ENCODE measurements at places on chromosomes 1 and 21.

DNA sequence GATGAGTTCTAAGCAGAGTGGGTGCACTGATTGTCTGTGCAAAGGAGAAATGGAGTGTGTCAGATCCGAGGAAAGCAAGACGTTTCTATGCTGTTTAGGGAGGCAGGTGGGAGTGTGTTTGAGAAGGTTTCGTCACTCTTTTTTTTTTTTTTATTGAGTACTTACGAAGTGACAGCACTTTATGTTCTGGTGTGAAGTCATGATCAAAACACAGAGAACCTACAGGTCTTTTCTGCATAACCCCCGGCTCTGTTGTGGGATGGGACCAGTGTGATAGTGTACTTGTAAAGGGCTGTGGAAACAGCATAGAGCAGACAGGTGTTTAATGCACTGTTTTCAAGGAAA is 26.7 kb downstream of the MIA3 start:
- DNase-seq = no peak

GRCh38 chr21:28148400-28149064 is 844.1 kb downstream of the LTN1 start:
- no peak for DNase-seq

- no peak for DNase-seq
Observed at GRCh38 chr1:245690156-245690690, 535.4 kb downstream of the KIF26B start.

DNA sequence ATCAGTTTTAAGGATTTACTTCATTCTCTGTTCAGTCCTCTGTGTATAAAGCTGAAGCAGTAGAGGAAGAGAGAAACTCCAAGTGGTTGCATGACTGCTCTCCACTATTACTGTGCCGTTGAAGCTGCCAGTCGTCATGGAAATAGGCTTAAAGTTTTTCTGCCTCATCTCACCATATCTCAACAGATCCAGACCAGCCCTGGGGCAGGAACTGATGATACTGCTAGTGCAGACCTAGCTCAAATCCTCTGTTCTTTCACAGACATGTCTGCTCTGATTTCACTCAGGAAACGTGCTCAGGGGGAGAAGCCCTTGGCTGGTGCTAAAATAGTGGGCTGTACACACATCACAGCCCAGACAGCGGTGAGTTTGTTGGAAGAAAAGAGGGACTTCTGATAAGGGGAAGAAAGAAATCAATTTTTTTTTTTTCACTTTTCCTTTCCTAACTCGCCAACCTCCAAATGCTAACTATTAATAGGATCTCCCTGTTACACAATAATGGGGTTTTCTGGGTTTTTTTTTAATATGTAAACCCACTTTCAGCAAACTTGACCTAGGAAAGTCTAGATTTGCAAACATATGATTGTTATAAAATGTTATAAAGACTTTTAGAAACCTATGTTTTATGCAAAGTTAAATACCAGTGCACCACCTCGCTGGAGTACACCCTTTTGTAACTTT is 22.2 kb upstream of the STRIP1 start:
- no peak for DNase-seq

Data from HepG2 (cell line).